Kidney glomerular epithelial cell (primary cell): ENCODE measurements at places on chromosomes 6 and 20.

DNA sequence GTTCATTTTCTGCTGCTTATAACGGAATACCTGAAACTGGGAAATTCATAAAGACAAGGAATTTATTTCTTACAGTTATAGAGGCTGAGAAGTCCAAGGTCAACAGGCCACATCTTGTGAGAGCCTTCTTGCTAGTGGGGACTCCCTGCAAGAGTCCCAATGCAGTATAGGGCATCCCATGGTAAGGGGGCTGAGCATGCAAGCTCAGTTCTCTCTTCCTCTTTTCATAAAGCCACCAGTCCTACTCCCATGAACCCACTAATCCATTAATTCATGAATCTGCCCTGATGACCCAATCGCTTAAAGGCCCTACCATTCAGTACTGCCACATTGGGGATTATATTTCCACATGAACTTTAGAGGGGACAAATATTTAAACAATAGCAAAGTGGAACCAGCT is 26.5 kb downstream of the CYB5R4 start:
- no peak for DNase-seq

GRCh38 chr6:130893277-130893676 is 66.1 kb downstream of the SMLR1 start:
- no peak for DNase-seq

- DNase-seq, result no peak
These were observed 3.5 kb upstream of the LBP start for GRCh38 chr20:38342713-38343310.

DNA sequence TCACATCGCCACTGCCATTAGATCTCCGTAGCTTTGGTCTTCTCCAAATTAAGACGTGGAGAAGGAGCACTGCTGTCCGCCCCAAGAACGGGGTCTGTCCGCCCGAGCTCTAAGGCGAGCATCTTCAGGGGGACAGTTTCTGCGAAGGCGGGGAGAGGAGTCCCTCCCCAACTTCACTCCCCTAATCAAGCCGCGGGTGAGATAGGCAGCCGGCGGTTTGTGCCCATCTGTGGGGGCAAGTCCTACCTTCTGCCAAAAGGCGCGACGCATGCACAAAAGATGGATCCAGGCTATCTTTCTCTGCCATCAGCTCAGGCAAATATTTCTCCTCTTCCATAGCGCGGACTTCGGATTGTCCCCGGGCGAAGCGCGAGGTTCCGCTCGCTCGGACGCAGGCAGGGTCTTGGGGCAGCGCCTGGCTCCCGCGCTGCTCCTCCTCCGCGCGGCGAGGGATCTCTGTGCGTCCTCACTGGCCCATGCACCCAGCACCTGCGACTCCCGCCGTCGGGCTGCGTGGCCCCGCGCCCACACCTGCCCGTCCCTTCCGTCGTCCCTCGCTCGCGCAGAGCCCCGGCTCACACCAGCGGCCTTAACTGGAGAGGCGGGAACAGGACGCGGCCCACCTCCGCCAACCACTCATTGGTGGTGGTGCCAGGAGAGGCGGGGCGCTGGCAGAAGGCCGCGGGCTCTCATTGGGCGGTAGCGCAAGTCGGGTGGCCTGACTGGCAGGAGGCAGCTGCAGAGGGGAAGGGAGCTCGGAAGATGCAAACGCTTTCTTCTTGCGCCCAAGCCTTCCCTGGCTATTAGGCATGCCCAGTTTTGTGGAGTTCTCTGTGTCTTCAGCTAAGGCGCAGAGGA is at the start of gene KHDRBS2:
KHDRBS2 (minus strand) TSS at position 614 of the 858 bp plus-strand sequence.
- peak; percentile 63 for DNase-seq

- DNase-seq, result no peak
These were observed 399.3 kb downstream of the HAO1 start for GRCh38 chr20:7540923-7541322.

GRCh38 chr6:167781066-167781767 is 45.5 kb upstream of the AFDN start:
- DNase-seq, result no peak
